ENCODE measurements at places on chromosomes 4 and X. TPM values are rescaled to one million over a fixed set of nuclear protein-coding genes. Genes with fewer than 3 reads are reported as not detected.

The TBC1D14 gene
- total RNA-seq = 29.0 TPM

The OTUD6A gene
- total RNA-seq = not detected

The MTMR1 gene
- total RNA-seq = 17.0 TPM

The CCNB3 gene
- total RNA-seq = 0.52 TPM

The ADH1C gene
- total RNA-seq = not detected

The SGMS2 gene
- total RNA-seq = 22.8 TPM

The HMGN5 gene
- total RNA-seq = 3.8 TPM

The BEND2 gene
- not detected for total RNA-seq

The KCTD8 gene
- not detected for total RNA-seq

Data from A549 treated with RU486 at 1 μM for 4 hours (cell line).